ENCODE measurements at places on chromosomes 12 and 14.

DNA sequence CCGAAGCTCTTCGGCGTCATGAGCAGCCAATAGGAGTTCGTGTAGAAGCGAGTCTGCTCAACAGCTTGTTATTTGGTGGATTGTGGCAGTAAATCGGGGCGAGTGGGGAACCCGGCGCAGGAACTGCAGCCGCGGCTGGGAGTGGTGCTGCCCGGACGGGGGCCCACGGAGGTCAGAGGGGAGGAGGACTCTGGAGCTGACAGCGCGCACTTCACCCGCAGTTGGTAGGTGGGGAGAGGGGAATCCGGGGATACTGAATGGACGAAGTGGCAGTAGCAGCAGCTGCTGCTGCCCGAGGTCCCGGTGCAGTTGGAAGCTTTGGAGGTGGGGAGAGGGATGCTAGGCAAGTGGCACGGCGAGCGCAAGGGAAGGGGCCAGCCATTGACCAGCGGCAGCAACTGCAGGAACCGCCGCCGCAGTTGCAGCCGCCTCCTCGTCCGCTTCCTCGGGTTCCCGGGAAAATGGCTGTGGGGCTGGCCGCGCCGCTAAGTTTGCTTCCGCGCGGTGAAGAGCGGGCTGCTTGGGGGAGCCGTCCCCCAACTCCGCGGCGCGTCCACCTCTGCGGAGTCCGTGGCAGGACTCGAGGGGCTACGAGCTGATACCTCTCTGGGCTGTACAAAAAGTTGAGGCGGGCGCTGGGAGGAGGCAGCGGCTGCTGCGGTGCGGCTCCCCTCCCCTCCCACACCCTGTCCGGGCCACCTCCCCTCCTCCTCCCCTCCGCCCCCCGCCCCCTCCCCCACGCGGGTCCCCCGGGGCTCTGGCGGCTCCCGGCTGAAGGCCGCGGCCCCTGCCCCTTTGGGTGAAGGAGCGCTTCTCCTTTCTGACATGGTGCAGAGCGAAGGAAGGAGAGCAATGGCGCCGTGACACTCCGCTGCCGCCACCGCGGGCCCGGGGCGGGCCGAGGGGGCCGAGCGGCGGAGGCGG lies at the start of gene ARID4A:
Gene ARID4A, plus strand, starts transcription at position 79 of the 924 bp plus-strand sequence. CDS start 1,300 bp downstream, outside the sequence.
- peak; percentile 8 for DNase-seq

DNA sequence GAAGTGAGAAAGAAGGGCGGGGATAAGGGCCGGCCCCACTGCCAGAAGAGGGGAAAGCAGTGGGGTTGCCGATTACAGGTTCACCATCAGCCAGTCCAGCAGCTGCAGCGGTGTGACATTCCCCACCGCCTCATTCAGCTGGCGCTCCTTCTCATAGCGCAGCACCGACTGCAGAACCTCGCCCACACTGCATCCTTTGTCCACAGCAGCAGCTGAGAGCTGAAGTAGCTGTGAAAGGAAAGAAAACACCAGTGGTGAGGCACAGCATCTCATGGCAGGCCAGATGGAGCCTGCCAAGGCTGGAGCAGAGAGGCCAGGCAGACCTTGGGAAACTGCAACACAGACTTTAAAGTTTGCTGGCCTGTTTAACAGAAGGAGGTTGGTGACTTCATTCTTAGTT lies 33.2 kb downstream of the AKAP3 start:
- no peak for DNase-seq

GRCh38 chr12:108840605-108841332 lies 16.6 kb downstream of the SSH1 start:
- no peak for DNase-seq

- DNase-seq: no peak
These were observed 196.2 kb downstream of the ZFP36L1 start for GRCh38 chr14:68596701-68597100.

DNA sequence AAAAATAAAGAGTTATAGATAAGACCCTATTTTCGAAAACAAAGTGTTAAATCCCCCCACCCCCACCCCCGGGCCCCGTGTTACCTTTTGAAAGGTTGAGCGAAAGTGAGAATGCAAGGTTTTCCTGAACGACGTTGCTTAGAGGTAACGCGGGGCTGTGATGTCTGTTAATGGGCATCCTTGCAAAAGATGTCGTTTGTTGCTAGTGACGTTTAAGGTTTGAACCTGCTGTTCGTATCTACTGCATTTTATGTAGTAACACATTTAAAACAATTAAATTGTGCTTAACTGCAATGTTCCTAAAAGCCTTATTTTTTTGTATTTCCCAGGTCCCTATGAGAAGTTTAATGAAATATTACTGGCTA lies 1.2 kb downstream of the CPSF6 start:
- DNase-seq: no peak

DNA sequence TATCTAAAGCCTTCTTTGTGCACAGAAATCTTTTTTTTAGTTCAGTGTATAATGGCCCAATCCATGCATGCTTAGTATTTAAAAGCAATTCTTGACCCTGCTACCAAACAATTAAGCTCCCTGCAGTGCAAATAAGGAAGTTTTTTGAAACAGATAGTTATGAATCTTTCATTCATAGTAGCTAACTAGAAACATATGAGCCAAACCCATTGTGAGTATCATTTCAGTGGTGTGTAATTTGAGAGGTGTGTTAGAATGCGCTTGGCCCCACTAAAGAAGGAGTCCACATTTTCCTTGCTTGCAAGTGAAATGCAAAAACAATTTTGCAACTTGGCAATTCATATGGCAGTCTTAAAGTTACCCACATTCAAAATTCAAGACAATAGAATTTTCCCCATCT lies 14.4 kb downstream of the EPS8 start:
- DNase-seq: no peak

DNA sequence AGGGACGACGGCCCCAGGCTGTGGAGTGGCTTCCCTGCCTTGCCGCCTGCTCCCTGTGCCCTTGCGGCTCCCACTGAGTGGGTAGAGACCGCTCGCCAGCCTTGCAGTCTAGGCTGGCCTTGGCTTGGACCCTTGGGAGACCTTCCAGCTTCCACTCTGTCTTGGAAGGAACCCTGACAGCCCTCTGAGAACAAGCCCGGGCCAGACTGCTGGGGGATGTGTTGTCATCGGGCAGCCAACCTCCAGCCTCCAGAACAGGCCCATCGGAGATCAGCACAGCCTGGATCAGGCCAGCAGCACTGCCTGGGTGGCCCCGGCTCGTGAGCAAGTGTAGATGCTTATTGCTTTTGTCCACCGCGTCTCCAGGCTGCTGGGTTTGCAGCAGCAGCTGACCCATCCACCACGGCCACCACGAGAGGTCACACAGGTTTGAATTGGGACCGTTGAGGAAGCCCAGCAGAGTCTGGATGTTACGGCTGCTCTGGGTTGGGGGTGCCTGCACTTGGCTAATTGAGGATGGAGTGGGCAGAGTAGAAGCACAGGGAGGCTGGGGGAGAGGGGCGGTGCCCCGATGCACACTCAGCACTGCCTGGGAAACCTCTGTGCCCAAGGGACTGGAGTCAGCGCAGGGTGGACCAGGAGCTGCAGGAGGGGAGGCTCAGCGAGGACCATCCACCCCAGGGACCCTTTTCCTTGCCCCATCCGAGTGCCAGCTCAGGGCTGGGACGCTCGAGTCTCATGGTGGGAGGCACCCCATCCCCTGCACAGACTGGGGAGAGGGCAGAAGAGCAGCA lies 55.5 kb downstream of the NOC4L start:
- no peak for DNase-seq

Measured in GDM1 (cell line).